ENCODE measurements at places on chromosomes 3 and 15.

- DNase-seq: no peak
Observed at GRCh38 chr3:39960515-39961191, 151.2 kb downstream of the MYRIP start.

DNA sequence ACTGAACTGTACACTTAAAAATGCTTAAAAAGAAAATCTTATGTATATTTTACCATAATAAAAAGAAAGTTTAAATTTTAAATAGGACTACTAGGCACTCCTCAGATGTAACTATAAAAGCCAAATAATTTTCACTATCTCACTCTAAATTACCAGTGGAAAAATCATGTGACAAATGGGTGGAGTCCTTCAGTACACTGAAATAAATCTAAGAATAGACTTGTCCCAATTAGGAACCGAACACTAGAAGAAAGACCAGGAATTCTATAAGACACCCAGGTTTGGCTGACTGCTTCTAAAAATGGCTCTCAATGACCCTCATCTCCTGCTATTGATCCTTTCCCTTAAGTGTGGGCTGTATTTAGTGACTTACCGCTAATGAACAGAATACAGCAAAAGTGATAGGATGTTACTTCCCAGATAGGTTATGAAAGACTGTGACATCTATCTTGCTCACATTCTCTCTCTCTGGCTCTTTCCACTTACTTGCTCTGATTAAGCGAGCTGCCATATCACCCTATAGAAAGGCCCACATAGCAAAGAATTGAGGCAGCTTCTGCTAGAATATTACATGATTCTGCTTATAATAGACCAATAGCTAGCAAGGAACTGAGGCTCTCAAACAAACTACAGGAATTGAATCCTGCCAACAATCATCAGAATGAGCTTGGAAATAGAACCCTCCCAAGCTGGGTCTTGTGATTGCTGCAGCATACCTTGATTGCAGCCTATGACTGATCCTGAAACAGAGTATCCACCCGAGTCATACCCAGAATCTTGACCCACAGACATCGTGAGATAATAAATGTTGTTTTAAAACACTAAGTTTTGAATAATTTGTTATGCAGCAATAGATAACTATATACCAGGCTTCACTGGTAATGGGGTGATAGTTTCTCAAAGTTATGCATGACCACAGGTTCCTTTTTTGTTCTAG is 16.9 kb downstream of the TTBK2 start:
- peak; percentile 14 for DNase-seq

GRCh38 chr15:33872416-33873106 is 95.7 kb upstream of the CHRM5 start:
- DNase-seq: no peak

DNA sequence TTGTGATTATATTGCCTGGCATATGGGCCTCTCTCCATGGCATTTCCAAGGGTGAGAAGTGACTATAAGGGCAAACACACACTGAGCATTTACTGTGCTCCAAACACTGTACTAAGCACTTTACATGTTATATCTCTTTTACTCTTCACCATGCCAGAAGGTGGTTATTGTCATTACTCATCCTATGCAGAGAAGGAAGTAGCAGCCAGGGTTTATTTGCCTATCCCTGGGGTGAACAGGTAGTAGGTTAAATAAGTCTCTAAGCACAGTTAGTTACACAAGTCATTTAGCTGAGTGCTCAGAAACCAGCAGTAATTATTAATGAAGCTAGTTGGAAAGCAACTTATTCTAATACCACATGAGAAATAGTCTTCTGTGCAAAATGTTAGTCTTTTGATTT is 109.9 kb upstream of the SYNPR start:
- DNase-seq: no peak

GRCh38 chr3:112090887-112091586 is 4.8 kb downstream of the C3orf52 start:
- DNase-seq: no peak

GRCh38 chr3:49248840-49249227 is 28.2 kb downstream of the C3orf62 start:
- no peak for DNase-seq

DNA sequence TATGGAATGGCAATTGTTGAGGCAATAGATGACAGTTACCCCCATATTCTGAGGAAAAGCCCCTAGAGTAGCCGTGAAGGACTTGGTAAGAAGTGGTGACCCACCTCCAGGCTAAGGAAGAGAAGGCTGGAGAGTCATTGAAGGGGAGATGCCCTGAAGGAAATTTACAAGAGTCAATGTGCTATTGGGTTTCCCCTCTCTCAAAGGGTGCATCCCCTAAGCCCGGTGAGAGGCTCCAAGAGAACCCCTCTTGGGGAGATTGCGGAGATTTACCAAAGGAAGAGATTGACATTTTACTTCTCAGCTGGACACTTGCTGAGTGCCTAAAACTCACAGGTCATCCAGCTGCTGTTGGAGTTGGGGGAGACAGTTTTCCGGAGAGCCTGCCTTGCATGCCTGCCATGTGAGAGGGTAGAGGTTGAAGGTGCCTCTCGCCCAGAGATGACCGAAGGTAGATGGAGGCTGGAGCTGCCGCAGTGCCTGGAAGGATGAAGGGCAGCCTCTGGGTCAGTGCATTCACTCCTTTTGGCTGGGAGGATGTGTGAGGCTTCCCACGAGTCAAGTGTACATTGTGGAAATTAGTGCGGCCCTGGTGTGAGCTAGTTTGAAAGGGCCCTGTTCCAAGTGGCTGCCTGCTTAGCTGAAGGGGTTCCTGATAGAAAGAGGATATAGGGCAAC is 30.7 kb downstream of the MESD start:
- DNase-seq: no peak

GRCh38 chr3:113292933-113293332 is 81.6 kb downstream of the BOC start:
- no peak for DNase-seq

DNA sequence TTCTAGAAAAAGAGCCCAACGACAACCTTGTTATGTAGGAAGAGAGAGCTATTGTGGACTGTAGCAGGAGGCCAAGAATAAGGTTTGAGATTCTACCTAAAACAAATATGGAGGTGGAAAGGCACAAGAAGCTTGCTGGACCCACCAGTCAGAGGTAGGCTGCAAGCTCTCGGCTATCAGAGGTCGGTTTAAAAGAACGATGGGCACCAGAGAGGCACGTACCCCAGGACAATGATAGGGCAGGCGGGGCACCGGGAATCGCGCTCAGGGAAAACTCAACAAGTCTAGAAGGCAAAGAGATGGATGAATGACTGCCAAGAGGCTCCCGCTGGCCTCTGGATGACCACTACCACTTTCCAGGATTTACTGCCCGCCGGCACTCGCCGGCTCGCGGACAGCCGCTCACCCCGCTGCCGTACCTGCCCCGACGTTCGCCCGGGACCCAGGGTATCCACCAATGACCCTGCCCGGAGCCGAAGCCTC is 1.1 kb downstream of the HDGFL3 start:
- DNase-seq: peak; percentile 39

DNA sequence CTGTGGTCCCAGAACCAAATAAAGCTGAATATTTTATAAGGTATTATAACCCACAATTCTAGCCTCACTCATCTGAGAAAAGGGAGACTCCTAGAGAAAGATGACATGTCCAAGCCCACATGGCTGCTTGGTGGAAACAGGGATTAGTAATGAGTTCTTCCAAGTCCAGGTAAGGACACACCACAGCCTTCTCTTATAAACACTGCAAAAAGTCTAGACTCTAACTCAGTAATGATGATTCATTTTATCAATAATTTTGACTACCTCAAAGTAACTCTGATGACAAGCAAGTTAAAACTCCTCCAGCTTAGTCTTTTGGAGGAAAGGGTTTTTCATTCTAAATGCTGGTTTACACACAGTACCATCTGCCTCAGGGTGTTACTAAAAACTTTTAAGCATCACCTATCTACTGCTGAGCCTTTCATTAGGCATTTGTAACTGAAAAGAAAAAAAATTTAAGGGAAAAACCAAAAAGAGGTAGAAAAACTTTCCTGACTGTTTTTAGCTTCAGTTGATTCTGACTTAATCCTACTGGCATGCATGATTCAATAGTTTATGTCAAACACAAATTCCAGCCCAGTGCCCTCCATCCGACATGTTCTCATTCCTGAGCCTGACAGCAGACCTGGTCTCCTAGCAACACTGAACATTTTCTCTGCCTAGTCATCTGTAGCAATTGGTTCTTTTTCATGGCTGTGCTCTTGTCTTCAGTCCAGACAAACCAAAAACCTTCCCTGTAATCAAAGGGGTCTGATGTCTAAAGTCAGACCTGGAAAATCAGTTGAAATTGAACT is 43.9 kb downstream of the P3H2 start:
- no peak for DNase-seq

- no peak for DNase-seq
Observed at GRCh38 chr3:172537507-172538158, 14.4 kb upstream of the TNFSF10 start.

DNA sequence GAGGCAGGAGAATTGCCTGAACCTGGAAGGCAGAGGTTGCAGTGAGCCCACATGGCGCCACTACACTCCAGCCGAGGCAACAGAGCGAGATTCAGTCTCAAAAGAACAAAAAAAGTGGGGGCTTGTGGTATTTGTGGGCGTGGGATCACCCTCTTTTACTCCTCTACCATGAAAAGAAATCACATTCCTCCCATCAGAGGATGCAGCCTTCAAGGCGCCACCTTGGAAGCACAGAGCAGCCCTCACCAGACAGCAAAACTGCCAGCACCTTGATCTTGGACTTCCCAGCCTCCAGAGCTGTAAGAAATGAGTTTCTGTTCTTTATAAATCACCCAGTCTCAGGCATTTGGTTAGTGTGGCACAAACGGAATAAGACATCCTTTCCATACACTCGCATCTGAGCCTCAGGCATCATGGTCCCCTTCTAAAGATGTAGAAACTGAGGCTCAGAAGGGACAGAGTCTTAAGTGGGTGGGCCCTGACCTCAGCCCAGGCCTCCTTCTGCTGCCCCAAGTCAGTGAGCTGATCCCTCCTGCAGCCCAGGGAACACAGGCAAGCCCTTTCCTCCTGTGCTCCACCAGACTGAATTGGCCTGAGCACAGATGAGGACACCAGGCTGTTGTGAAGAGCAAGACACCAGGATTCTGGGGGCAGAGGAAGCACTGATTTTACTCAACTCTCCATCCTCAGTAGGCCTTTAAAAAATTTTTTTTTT is 201.7 kb upstream of the LINGO1 start:
- no peak for DNase-seq

DNA sequence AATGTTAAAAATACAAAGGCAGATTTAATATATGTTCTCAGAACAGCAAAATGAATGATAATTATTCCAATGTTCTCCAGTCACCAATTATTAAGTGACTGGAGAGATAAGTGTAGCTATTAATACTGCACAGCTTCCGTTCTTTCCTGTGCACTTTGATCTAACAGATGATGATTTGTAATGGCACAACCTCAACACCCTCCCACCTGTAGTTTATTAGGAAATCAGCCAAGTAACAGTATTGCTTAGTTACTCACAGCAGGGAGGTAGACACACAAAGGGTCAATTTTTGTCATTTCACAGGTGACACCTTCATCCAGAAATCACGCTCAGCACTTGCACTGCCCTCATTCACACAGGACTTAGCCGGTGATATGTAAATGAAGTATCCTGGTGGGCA is 688.1 kb downstream of the EPHA3 start:
- no peak for DNase-seq

GRCh38 chr15:66623801-66624453 is 58.1 kb upstream of the LCTL start:
- DNase-seq: peak; percentile 54

DNA sequence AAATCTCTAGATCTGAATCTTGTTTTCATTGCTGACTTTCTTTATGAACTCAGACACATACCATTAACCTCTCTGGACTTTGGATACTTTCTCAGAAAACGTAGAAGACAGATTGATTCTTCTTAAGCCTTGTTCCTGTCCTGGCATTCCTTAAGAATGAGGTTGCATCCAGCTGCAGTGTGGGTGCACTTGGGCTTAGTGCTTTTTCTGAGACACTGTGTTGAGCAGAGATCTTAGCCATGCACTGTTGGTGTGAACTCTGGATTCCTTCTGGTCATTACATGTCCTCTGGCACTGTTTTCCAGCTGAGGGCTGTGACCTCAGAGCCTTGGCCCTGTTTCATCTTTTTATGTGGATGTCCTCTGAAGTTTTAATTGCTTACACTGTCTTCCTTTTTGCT is 428.3 kb downstream of the CNTN4 start:
- DNase-seq: no peak

GRCh38 chr15:101156509-101157159 is 95.2 kb downstream of the CHSY1 start:
- DNase-seq: no peak

DNA sequence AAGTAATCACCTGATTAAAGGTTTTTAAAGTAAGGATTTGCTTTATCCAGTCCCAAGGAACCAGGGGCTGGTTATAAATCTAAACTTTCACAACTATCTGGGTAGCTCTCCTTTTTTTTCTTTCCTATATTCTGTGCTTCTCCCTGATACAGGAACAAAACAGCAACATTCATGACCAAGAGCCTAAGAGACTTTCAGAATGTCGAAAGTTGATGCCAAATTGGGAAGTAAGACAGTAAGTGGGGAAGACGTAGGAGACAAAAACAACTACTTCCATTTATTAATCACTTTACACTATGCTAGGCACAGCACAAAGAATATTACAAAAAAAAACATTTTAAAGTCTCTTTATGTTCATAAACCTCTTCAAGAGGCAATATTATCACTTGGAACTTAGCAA is 211.6 kb downstream of the MAGI1 start:
- DNase-seq: no peak

GRCh38 chr3:9196020-9196419 is 53.4 kb downstream of the SRGAP3 start:
- DNase-seq: no peak

DNA sequence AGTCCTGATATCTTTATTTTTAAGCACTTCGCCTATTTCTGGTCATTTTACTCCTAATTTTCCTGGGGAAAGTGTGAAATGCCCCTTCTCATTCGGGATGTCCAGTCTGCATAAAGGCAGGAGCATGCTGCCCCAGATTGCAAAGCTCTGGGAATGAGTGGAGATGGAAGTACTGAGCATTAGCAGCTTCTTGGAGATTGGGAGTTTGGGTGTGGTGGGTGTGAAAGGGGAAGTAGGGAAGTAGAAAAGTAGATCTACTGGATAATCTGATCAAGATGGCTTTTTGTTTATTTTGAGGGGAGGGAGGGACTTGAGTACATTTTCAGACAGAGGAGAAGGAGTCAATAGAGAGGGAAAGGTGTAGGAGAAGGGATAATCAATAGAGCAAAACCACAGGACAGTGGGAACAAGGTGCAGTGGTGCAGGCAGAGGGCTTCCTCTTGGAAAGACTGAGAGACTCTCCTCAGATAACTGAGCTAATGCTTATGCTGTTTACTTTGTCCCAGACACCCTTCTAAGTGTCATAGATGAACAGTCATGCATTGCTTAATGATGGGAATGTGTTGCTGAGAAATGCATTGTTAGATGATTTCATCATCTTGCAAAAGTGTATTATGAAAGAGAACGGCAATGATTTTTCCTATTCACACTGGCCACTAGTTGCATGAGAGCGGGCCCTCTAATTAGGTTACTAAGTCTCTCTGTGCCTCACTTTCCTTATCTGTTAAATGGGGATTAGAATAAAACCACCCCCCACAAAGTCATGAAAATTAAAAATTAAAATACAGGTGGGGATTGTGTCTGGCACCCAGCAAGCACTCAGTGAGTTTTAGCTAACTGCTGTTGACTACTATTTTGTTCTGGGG is 45.5 kb downstream of the PHLDB2 start:
- no peak for DNase-seq

- DNase-seq: no peak
Observed at GRCh38 chr3:21055015-21055414, 696.0 kb downstream of the ZNF385D start.
